ENCODE measurements at places on chromosomes 11 and 22.

DNA sequence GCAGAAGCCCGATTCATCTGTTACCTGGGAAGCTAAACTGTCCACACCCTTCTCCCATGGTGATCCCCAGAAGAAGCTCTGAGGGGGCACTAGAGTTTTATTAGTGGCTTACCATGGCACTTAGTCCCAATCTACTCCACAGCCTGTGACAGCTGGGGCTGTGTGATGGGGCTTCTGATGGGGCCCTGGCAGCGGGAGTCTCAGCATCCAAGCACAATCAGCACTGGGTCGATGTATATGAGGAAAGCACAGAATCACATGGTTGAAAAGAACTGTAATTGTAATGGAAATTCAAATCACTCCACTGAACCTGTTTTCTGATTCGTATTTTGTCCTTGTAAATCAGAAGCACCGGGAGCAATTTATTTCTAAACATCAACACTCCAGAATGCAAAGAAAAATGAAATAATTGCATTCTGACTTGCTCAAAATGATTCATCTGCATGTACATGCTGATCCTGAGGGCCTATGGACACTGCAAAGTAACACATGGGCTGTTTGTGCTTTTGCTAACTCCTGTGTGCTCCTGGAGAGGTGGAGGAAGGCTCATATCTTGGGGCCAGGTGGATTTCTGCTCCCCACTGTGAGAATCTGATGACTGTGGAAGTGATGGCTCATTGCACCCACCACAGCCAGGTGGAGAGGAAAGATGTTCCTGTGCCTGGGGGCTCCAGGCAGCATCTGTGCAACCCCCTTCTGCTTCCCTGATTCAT, 203.0 kb downstream of the KIRREL3 start:
- no peak for DNase-seq

- DNase-seq, result no peak
Measured at GRCh38 chr11:59730896-59731565, 17.4 kb upstream of the OR10V1 start.

DNA sequence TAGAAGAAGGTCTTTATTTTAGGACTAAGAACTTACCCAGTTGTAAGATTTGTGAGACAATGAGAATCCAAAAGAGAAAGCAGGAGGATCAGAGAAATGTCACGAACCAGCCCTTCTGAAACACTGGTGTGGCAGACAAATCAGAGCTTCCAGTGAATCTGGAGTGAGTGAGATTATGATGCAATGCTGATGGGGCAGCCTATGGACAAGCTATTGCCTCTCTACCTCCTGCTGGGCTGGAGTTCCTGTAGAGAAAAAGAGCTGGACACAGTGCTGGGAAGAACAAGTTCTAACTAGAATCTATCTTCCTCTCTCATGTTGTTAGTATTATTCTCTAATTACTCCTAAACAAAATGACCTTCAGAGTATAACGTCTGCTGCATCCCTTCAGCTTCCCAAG, 12.0 kb upstream of the ANO3 start:
- no peak for DNase-seq

GRCh38 chr22:34784056-34784455, 281.9 kb upstream of the ISX start:
- DNase-seq, result no peak

DNA sequence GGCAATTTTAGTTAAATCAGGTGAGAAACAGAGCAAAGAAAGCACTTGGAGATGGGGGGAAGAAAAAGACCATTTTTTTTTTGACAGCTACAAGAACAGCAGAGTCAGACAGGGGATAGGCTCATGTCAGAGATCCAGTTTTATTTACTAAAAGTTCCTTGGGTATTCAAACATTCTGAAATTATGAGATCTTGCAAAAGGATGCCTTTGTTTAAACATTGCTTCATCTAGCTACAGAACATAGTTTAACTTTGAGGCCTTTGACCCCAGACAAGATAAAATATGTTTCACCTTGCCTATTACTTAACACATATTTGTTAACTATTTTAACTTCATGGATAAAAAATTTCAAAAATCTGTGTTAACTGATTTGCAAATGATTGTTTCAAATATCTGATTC, 6.4 kb downstream of the GLYATL1 start:
- DNase-seq, result no peak

DNA sequence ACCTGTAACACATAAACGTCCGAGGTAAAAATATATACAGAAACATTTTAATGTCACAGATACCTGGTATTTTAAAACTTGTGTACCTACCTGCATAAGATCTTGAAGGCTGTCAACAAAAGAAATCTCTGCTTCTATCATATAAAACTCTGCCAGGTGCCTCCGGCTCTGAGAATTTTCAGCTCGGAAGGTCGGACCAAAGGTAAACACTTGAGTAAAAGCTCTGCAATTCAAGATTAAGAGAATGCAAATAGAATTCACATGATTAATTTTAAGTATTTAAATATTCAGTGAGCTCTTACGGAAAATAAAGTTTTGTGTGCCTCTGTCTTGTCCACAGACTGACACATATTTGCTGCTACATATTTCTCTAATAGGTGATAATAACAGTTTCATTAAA, 75.4 kb upstream of the GAB2 start:
- DNase-seq, result no peak

DNA sequence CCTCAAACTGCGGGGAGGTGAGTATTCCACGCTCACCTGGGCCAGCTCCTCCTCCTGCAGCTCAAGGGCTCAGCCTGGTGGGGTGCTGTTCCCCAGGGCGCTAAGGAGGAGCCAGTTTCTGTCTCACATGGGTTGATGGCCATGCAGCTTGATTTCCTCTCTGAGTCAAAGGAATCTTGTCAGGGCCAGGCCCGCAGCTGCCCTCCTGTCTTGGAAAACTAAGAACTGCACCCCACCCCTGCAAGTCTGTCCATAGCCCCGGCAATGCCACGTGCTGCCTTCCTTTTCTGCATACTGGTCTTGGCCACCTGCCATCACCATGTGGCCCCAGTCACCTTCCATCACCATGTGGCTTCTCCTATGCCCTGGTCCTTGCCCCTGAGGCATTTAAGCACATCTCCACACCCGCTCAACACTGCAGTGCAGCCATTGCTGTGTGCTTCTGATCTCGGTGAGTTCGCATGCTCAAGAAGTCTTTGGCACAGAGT, 35.2 kb upstream of the CLDN5 start:
- DNase-seq, result no peak

GRCh38 chr11:103929170-103929903, 107.1 kb upstream of the DDI1 start:
- no peak for DNase-seq

- no peak for DNase-seq
Measured at GRCh38 chr11:105834461-105834860, 187.6 kb downstream of the MSANTD4 start.

- no peak for DNase-seq
Measured at GRCh38 chr11:106496677-106497076, 419.2 kb downstream of the AASDHPPT start.

DNA sequence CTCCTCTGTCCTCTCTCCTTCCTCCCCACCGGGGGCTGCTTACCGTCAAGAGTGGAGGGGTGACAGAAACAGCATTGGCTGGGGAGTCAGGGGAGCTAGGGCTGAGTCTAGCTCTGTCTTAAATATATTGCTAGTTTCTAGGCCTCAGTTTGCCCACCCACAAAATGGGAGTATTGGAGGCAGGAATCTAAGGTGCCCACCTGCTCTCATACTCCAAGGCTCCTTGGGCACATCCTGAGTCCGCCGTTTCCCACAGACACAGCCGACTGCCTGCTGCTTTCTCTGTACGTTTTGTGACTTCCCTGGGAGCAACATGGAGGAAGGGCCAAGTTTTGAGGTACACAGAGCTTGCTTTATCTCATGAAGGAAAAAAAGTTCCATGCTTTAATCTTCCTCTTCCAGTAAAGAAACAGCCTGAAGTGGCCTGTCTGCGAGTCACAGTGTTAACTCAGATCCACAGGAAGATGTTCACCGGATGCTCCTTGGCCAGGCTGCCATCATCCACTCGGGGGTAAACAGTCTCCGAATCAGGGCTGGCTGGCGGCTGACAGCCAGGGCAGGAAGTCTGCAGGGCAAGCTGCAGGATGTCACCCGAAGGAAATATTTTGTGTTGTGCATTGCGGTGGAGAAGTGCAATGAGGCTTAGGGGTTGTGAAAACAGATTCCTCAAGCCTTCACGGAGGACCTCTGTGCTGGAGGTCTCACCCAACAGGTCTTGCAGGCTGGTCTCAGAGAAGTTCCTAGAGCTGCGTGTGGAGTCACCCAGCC, 11.0 kb upstream of the CERK start:
- no peak for DNase-seq

DNA sequence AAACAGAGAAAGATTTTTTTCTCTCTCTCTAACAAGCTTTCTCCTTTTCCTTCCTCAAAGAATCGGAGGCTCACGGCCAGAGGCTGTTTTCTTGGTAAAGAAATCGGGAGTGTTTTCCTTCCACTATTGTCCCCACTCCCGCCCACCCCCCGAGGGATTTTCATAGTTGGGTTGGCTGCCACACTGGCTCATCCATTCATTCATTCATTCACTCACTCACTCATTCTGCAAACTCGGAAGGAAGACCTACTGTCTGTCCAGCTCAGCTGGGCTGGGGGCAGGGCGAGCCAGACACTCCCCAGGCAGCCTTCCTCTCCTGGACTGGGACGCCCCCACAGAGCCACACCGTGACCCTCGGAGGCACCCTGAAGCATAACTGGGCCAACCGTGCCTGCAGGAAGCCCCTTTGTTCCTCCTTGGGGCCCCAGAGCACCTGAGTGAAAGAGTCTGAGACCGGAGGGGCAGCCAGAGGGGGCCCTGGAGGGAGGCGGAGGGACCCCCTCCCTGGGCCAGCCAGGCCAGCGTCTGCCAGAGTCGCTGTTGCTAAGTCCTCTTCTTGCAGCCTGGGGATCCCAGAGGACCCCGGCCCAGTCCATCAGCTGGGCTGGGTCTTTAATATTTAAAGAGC, 17.0 kb downstream of the CDKN1C start:
- no peak for DNase-seq

GRCh38 chr11:8810540-8811301, 100.3 kb upstream of the AKIP1 start:
- no peak for DNase-seq

DNA sequence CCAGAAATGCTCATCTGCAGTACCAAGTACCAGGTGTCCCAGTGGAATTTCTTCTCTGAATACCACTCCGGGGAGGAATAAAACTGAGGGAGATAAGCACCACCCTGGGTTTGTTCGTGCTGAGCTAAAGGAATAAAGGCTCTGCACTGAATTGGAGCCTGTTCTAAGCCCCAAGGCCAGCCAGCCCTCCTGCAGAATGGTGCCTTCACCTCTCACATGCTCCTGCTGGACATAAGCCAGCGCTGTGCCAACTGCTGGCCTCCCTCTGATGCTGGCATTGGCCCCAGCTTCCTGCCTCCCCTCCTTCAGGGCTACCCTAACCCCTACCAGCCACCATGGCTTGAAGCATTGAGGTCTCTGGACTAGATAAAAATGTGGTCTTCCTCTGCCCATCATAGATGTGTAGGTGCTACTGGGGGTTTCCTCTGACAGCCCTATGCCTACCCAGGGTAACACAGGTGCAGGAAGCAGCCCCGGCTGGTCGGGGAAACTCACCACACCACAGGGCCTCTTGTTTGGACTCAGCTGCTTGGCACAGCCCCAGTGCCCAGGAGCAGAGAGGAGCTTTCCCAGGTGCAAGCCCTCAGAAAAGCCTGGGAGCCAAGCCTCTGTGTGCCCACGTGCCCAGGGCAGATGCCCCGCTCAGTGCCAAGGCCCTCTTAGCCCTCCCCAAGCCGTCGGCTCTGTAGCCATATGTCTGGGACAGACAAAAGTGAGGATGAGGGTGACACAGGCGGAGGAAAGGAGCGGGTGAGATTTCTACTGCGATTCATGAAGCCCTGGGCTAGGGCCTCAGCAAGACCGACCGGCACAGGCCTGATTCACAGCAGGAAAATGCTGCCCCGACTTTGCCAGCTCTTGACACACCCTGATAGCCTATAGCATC, 34.1 kb upstream of the JAM3 start:
- DNase-seq, result no peak

DNA sequence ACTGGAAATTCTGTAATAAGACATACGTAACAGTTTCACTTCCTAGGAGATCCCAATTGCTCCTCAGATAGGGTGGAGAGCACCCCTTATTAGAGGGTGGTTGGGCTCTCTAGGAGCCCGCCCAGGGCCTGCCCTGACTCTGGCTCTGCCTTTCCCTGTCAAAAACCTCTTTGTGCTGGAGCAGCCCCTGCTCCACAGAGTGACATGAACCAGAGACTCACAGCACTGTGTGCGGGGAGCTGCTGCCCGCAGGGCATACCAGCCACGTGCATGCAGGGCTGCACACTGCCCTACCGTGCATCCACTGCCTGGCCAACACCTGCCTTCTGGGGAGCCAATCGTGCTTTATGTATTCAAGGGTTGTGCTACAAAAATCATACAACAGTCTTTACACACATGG, 24.3 kb downstream of the KCNQ1OT1 start:
- no peak for DNase-seq

DNA sequence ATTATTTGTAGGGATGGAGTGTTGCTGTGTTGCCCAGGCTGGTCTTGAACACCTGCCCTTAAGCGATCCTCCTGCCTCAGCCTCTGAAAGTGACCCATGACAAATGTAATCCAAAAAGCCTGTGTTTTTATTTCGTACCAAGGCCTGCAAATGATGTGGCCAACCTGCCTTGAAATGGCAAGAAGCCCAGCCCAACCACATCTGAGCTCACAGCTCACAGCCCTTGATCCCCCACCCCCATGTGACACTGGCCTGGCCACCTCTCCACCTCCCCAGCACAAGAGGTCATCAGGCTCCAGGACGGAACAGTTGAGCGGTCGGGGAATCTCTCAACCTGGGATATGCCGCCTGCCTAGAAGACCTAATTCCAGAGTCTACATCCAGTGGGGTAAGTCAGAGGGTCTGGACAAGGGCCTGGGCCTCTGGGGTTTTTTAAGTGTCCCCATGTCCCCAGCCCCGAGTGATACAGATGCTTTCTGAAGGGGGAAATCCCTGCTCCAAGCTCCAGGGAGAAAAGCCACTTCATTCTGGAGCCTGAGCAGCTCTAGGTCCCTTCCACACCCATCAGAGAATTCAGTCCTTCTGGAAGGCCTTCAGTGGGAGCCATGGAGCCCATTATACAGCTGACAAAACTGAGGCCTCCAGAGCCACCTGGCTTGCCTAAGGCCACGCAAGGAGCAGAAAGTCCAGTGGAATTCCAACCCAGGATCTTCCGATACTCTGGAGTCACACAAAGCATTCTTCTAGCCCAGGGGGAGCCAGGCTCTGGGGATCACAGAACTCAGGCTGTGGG, 70.7 kb downstream of the MN1 start:
- no peak for DNase-seq

GRCh38 chr11:43837879-43838278, 42.8 kb upstream of the ALKBH3 start:
- no peak for DNase-seq

- DNase-seq, result no peak
Measured at GRCh38 chr11:26470992-26471391, 101.1 kb downstream of the MUC15 start.

- DNase-seq, result no peak
Measured at GRCh38 chr11:82890936-82891335, 9.3 kb downstream of the PRCP start.

- no peak for DNase-seq
Measured at GRCh38 chr11:57622263-57622662, 24.8 kb downstream of the SERPING1 start.

GRCh38 chr11:115623021-115623451, 118.8 kb upstream of the CADM1 start:
- no peak for DNase-seq

GRCh38 chr22:42716221-42716620, 4.4 kb downstream of the A4GALT start:
- no peak for DNase-seq
